ENCODE measurements at places on chromosomes 7 and 10. TPM values are rescaled to one million over a fixed set of nuclear protein-coding genes. Genes with fewer than 3 reads are reported as not detected.

DNA sequence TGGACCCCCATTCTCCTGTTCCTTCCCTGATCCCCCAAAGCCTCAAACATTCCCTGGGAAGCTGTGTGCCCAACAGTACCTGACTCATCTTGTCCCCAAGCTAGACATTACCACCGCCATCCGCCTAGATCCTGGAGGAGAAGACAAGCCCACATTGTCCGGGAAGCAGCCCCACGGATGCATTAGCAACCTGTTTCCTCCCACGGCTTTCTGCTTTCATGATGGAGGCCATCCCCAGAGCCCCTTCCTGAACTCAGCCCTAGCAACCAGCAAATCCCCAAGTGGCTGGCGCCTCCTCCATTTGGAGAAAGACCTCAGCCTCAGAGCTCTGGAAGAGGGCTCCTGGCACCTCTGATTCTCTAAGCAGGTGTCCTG, 2.3 kb upstream of the SLC29A3 start:
- no peak for DNase-seq

GRCh38 chr10:91901784-91902677, 7.3 kb downstream of the FGFBP3 start:
- DNase-seq, result no peak

DNA sequence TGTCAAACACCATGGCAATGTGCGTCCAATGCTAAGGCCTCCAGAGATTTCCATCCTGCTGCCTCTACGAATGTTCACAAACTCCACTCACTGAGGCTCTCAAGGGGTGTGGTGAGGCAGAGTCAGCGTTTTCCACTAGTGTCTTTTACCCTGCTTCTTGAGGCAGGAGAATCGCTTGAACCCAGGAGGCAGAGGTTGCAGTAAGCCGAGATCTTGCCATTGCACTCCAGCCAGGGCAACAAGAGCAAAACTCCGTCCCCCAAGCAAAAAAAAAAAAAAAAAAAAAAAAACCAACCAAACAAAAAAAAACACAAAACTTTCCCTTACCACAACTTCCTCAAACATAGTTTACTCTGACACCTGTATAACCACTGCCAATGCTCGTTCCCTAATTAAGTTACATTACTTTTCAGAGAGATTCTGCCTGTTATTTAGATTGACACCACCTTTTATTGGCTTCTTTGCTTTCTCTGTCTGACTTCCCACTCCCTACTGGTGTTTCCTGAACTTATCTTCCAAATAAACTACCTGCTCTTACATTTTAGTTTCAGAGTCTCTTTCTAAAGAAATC, 102.1 kb upstream of the ZNF746 start:
- no peak for DNase-seq

- no peak for DNase-seq
Observed at GRCh38 chr7:24763303-24763901, 6.1 kb upstream of the GSDME start.

- DNase-seq, result no peak
Observed at GRCh38 chr10:22825841-22826240, 102.0 kb upstream of the ARMC3 start.

- no peak for DNase-seq
Observed at GRCh38 chr7:66076462-66077329, 1.1 kb downstream of the ASL start.

GRCh38 chr10:71611131-71611530, 108.4 kb downstream of the C10orf105 start:
- DNase-seq, result no peak

GRCh38 chr10:25036381-25036780, 20.0 kb downstream of the THNSL1 start:
- no peak for DNase-seq

DNA sequence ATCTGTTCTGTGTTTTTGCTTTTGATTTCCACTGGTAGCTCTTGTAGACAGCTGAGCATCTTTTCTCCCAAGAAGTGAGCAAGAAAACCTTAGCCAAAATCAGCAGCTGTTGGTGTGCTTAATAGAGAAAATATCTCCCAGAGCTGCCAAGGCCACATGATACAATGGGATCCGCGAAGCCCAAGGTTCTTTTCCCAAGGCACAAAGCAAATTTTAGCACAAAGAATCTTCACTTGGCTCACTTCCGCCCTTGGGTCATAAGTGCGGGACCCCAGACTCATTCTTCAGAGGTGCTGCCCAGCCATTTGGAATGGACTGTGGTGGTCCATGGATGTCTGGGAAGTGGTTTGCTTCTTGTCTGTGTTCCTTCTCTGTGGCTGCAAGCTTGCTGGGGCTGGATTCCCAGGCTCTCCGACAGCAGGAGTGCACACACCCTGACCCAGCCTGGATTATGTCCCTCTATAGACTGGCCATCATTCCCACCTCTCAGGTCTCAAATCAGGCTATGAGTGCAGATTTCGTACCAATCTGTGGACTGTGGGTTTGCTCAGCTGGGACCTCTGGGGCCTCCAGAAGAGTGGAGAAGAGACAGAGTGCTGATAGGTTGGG, 93.0 kb upstream of the TMEM72 start:
- peak; percentile 94 for DNase-seq

DNA sequence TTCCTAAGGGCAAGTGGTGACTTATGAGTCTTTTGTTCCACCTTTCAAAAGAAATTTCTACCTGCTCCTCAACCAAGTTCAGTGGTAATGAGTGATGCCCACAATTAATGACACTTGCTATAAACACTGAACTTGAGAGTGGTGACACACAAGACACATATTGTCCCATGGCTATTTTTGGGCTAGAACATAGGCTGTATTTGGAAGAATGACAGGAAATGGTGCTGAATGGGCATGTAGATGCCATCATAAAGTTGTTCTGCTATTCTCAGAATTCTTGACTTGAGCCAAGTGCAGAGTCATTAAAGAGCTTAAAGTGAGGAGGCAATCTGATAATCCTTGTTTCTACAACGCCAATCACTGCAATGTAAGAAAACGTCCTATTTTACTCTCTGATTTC, 313.3 kb downstream of the AGMO start:
- DNase-seq, result no peak

GRCh38 chr10:4459531-4459930, 366.5 kb upstream of the AKR1E2 start:
- no peak for DNase-seq

- peak; percentile 75 for DNase-seq
Observed at GRCh38 chr10:63429281-63429680, 36.5 kb downstream of the JMJD1C start.

DNA sequence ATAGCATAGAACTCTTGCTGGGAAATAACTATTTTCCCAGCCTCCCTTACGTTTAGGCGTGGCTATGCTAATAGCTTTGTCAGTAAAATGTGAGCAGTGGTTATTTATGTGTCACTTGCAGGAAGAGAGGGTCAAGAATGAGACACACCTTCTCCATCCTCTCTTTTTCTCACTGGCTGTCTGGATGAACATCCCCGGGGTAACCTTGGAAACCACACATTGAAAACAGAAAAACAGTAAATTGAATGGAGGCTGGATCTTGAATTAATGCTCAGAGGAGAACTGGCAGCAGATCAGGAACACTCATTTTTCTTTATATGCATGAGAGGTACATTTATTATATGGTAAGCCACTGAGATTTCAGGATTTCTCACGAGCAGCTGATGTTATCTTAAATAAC, 127.6 kb downstream of the DNAJB9 start:
- DNase-seq, result peak; percentile 43

DNA sequence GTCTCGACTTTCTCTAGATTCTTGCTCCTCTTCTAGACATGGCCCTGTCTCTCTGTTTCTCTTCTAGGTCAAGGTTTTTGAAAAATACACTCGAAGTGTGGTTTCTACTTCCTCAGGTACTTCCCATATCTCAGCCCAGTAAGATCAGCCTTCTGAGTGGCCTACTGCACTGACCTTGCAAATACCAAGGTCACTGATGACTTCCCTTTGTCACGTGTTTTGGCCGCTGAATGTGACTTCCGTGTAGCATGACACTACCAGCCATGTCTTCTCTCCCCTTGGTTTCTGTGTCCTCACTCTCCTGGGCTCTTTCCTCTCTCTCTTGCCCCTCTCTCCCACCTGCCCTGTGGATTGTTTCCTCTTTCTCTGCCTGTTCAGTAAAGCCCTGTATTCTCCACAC, 7.9 kb upstream of the WIPF3 start:
- DNase-seq, result no peak

GRCh38 chr10:11141571-11142091, 124.0 kb downstream of the CELF2 start:
- DNase-seq, result no peak

DNA sequence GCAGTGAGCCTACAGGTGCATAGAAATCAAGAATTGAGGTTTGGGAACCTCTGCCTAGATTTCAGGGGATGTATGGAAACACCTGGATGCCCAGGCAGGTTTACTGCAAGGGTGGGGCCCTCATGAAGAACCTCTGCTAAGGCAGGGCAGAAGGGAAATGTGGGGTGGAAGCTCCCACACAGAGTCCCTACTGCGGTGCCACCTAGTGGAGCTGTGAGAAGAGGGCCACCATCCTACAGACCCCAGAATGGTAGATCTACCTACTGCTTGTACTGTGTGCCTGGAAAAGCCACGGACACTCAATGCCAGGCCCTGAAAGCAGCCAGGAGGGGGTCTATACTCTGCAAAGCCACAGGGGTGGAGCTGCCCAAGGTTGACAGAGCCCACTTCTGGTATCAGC, 533.5 kb downstream of the GPAM start:
- DNase-seq, result no peak

GRCh38 chr7:140060788-140061606, 1.8 kb downstream of the PARP12 start:
- peak; percentile 88 for DNase-seq

DNA sequence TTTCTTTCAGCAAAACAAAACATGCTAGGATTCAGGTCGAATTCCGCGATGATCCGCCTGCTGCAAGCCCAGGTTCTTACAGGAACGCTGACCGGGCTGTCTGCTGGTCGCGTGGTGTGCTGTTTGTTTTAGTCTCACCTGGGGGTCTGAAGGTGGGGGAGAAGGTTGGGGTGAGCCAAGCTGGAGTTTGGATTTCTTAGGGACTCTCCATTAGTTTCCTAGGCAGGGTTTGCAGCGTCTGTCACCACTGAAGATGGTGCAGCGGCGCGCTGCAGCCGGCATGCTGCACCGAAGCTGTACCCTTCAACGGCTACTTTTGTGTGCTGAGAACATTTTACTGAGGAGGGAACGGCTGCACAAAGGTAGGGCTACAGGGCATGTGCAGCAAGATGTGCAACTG, 48.7 kb downstream of the GCC1 start:
- peak; percentile 2 for DNase-seq

DNA sequence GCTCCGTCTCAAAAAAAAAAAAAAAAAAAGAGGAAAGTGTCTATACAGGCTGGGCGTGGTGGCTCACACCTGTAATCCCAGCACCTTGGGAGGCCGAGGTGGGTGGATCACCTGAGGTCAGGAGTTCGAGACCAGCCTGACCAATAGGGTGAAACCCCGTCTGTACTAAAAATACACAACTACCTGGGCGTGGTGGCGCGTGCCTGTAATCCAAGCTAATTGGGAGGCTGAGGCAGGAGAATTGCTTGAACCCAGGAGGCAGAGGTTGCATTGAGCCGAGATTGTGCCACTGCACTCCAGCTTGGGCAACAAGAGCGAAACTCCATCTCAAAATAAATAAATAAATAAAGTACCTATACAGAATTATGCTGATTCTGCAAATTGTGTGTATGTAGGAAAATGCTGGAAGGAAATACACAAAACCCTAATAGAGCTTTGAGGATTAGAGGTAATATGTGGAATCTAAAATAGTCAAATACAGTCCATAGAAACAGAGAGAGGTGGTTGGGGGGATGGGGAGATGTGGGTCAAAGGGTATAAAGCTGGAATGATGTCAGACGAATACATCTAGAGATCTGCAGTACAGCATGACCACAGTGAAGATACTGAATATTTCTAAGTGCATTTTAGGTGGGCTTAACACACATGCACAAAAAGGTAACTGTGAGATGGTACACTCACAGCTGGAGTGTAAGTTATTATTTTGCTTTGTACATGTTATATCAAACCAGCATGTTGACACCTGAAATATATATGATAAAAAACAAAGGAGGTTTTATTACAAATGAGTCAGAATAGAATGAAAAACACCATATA, 174.5 kb upstream of the KLF14 start:
- DNase-seq, result no peak

- DNase-seq, result no peak
Observed at GRCh38 chr7:157910446-157910845, 573.6 kb downstream of the DNAJB6 start.

The RAMP3 gene
- total RNA-seq, result 8.8 TPM

The LHFPL3 gene
- not detected for total RNA-seq

The ELFN1 gene
- 4.3 TPM for total RNA-seq

The CCAR1 gene
- 45.5 TPM for total RNA-seq

The OPN1SW gene
- total RNA-seq, result not detected

The MMD2 gene
- total RNA-seq, result not detected

The LDB3 gene
- 314 TPM for total RNA-seq

The PSD gene
- 6.2 TPM for total RNA-seq
